ENCODE measurements at places on chromosomes 7 and 10.

- no peak for DNase-seq
These were observed 94.5 kb downstream of the HIPK2 start for GRCh38 chr7:139683137-139683921.

DNA sequence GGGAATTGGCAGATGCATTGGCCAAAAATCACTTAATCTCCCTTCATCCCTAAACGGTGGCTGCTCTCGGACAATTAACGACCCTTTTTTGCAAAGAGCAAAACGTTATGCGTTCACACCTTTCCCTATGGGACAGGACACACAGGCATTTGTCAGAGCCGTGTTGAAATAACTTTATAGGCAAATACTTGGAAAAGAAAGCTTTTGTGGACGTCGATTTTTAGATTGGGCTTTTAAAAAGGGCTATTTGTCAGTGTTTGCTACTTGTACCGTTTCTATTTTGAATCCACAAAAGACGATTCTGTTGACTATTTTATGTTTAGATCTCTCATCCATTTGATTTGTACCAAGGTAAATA is 245.6 kb downstream of the SLC25A13 start:
- no peak for DNase-seq

- DNase-seq: no peak
These were observed 6.6 kb upstream of the CALML3 start for GRCh38 chr10:5518143-5518542.

- no peak for DNase-seq
These were observed 51.2 kb upstream of the PCBD1 start for GRCh38 chr10:70939441-70940003.

DNA sequence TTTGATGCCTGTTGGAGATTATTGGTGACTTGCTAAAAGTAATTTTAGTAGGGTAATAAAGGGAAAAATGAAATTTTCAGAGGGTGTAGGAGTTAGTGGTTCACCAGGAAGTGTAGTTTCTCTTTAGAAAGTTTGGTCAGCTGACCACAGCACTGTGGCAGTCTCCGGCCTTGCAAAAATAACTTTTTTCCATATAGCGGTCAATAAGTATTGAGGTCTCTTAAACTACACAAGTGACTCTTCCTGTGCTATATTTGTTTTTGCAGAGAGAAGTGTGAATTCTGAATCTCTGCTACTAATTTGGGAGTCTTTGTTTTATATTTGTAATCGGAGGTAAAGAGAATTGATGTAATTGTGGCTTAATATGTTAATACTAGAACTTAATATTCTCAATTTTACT is 24.3 kb downstream of the PTPN12 start:
- no peak for DNase-seq

DNA sequence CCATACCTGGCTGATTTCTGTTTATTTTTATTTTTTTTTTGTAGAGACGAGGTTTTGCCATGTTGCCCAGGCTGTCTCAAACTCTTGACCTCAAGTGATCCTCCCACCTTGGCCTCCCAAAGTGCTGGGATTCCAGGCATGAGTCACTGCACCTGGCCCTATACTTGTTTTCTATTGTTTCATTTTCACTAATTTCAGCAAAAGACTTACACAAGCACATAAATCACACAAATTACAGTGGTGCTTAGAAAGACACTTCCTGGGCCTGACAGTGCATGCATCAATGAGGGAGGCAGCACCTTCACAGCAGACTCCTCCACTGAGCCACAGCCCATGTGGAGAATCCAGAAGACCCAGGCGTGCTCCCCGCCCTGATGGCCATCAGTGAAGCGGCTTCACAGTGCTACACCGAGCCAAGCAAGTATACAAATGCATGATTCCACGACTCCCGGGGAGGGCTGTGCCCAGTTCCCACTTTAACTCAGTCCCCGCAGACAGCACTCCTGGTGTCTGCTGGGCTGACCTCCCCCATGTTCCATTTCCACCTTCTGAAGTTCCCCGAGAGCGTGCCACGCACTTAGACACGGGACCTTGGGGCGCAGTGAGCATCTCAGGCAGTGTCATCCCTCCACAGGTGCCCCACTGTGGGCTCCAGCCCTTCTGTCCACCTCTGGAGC is 20.6 kb downstream of the PITRM1 start:
- no peak for DNase-seq

DNA sequence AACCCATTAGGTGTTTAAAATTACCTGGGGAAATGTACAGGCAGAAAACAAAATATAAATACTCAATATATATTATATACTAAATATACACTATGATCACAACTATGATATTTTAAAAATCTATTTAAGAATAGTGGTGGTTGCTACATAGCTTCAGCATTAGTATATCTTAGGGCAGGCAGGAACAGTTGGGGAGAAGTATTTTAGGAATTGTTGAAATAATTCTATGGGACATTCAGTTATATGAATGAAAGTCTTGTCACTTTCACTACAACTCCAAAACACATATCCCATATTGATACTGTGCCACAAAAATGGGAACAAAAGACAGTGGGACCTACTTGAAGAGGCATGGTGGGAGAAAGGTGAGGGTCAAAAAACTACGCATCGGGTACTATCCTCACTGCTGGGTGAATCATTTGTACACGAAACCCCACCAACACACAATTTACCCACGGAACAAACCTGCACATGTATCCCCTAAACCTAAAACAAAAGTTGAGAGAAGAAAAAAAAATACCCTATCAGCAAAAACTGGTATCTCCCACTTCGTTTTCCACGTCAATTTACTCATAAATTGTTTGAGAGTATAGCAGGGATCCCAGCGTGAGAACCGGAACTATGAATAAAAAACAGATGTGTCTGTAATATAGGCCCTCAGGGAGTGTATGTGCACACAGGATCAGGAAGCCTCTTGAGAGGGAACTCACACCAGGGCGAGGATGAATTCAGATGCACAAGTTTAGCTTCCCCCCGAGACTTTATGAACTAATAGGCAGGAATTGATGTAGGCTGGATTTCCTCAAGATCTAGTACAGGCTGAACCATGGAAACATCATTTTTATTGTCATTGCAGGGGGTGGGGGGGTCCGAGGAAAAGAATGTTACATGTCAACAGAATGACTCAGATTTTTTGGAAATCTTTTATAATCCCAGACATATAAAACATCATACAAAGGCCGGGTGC is 16.2 kb downstream of the SLC16A12 start:
- no peak for DNase-seq

DNA sequence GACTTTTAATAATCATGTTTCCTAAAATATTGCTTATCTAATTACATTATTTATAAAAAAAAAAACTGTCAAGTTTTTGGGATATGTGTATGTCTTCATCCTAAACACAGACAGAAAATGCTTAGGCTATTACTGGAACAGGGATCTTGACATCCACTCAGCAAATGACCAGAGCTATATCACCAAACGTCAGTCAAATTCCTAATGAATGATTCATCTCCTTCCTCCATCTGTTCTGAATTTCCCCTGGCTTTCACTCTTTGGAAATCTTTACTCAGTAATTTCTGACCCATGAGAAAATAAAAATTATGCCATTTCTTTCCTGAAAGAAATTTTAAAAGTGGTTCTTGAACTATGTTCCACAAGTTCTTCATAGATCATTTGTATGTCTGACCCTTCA is 552.4 kb upstream of the KCND2 start:
- no peak for DNase-seq

- no peak for DNase-seq
These were observed 518.3 kb downstream of the PLXDC2 start for GRCh38 chr10:20334559-20334958.

- DNase-seq: no peak
These were observed 105.9 kb upstream of the CAV2 start for GRCh38 chr7:116393654-116394053.

DNA sequence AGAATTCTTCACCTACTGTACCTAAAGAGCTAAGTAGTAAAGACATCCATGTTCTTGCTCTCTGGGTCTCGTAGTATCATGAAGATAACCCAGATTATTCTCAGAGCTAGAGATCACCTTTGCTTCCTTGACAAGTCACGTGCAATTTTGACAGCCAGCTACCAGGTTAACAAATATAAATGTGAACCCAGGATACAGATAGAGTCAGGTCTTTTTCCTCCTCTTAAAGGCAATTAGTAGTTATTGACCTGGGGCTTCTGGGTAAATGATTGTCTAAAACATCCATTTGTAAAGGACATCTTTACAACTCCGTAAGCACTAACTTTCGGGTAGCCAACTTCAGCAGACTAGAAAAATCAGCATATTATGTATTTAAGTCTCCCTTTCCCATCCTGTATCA is 28.8 kb downstream of the LHFPL3 start:
- no peak for DNase-seq

DNA sequence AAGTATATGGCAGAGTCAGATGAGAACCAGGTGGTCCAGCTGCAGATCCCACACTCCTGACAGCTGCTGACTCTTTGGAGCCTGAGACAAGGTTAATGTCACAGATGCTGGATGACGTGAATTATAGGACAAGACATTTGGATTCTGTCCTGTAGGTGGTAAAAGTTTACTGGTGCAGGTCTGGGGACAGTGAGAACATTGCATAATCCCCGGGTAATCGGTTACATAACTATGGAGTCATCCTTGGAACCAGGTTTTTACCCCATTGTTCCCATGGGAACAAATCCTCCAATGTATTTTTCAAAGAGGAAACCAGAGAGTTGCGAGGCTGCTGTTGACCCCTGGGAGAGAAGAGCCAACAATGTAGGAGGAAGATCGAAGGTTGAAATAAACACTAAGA is 27.5 kb upstream of the ZCCHC24 start:
- no peak for DNase-seq

Data from breast epithelium (tissue), 4 donors.